ENCODE measurements at places on chromosomes 16 and 17.

DNA sequence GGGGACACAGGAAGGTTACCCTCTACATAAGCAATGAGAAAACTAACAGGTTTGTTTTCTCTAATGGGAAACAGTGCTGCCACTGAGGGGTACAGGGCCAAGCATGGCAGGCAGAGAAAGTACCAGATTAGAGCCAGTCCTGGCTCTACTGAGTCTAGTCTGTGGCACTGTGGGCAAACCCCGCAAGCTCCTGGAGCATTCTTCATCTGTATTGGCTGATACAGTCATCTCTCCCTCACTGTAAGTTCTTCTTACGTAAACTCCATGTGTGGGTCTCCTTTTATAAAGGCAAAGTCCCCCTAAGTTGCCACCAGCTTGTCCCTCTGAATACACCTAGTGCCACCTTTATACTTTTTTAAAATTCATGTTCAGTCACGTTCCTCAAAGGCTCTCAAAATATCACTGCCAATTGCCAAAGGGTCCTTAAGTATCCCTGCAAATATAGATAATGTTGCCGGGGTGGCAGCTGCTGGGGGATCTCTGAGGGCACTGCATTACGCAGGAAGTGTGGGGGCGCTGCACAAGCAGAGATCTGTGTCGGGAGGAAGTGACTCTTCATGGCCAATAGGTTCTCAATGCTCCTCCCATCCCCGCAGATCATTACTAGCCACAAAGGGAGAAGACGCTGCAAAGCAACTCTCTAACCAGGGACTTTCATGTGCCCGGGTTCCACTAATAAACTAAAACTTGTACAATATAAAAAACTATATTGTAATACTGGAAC, 18.8 kb downstream of the XPO6 start:
- peak; percentile 50 for DNase-seq

DNA sequence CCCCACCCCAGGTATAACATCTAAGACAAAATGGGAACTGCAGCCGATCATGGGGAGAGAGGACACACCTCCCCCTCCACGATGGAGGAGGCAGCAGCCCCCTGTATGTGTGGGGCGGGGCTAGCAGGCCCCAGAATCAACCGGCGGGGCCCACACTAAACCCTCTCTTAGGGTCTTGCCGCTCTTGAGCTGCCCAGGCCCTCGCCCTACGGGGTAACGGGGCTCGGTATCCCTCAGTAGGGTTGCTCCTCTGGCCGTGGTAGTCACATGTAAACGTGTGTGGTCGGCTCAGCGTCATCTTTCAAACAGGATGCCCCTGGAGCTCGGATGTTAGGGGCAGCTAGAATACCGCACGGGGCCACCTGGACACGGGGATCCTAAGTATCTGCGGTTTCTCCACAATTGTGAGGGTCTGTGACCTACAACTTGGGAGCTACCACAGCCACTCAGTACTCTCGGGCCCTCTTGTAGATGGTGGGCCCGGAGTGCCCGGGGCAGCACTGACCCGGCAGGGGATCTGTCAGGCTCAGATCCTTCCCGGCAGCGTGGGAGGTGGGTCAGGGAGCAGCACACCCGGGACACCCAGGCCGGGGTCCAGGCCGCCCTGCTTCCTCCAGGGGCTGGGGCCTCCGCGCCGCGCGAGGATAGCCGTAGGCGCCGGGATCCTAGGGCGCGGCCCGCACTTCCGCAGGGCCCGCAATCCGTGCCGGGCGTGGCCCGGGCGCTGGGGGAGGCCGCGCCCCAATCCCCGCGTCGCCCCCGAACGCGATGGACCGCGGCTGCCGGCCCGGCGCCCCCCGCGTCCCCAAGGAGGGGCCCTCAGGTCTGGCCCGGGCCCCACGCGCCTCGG, 781 bp downstream of the ARHGDIA start:
- peak; percentile 30 for DNase-seq

GRCh38 chr16:55647343-55647742, 8.4 kb upstream of the SLC6A2 start:
- DNase-seq, result no peak

GRCh38 chr16:2516391-2517240, 2.9 kb downstream of the ATP6V0C start:
- no peak for DNase-seq

DNA sequence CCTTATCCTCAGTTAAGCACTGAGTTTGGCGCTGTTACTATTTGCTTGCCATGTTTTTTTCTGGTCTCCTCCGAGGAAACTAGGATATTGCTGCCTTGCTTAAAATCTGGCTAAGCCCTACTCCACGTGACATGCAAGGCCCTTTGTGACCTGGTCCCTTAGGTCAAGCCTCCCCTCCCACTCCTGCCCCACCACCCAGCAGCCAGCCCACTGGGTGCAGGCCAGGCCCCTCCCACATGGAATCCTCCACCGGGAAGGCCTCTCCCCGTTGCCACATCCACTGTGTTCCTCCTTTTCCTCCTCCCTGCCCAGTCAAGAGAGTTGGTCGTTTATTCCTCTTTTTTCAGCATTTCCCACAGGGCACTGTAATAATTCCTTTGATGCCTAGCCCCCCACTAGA, 16.2 kb downstream of the PSMD3 start:
- DNase-seq, result no peak

GRCh38 chr16:57612494-57612893, 15.9 kb upstream of the ADGRG1 start:
- no peak for DNase-seq

Data from activated T-helper 1 cell treated with Interleukin-2 at 50 U/mL for 16 hours (primary cell).